Activated CD8-positive, alpha-beta memory T cell treated with anti-CD3 and anti-CD28 coated beads for 4 hours (primary cell): ENCODE measurements at places on chromosomes 13 and 19.

- DNase-seq = no peak
Observed at GRCh38 chr13:65746406-65746921, 1483.7 kb downstream of the PCDH9 start.

- DNase-seq = no peak
Observed at GRCh38 chr13:24557081-24557480, 44.5 kb upstream of the PARP4 start.

DNA sequence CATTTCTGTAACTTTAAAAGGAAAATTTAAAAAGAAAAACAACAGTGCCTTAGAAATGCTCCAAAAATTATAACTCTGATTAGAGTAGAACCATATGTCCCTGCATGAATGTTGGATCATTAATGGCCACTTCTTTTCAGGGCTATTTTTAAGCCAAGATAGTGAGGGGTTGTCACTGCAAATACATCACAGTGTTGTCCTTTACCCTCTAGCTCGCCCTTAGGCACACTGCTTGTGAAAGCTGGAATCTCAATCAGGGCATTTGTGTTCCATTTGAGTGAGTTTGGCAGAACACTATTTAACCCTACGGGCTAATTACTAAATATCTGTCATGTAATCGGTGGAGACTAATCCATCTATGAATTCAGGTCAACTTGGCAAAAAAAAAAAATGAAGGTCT lies 212.2 kb downstream of the NHLRC3 start:
- DNase-seq = no peak

DNA sequence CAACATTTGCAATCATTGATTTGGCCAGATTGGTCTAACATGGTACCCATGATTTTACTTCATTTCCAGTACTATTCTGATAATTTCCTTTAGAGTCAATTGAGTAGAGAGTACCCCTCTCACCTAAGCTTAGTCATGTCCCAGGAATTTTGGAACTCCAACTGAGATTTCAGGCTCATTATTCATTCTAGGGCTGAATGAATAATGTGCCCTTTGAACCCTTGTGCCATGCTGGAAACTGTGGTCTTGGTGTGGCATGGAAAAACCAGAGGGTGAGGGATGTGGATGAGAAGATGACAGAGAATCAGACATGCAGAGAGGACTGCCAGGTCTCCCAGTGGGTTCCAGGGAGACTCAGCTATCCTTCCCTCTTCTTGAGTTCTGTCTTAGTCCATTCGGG lies 30.2 kb downstream of the ITM2B start:
- no peak for DNase-seq

DNA sequence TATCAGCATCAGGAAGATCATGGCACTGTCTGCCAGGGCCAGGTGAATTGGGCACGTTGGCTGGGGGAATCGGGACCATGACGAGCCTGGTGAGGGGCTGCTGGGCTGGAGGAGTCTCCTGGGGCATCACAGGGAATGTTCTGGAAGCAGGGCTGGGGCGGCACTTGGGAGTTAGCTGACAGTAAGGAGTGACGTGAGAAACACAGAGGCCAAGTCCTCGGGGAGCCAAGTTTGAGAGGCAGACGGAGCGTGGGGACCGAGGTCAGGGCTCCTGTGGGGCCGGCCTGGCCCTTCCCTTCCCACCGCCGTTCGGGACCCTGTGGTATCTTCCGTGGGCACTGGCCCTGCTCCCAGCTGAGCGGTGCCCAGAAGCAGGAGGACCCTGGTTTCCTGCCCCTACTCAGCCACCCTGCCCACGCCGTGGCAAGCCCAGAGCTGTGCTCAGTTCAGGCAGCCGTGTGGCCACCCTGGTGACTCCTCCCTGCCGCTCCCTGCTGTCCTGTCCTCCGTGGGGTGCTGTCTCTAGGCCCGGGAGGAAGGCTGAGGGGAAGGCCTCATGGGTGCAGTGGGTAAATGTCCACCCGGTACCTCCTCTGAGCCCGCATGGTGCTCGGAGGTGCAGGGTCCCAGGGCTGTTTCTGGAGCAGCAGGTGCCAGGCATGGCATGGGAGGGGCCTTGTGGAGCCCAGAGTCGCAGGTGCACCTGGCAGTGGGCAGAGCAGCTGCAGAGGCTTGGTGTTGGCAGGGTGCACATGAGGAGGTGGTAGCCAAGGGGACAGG lies 25.2 kb downstream of the CRTC1 start:
- DNase-seq = no peak

DNA sequence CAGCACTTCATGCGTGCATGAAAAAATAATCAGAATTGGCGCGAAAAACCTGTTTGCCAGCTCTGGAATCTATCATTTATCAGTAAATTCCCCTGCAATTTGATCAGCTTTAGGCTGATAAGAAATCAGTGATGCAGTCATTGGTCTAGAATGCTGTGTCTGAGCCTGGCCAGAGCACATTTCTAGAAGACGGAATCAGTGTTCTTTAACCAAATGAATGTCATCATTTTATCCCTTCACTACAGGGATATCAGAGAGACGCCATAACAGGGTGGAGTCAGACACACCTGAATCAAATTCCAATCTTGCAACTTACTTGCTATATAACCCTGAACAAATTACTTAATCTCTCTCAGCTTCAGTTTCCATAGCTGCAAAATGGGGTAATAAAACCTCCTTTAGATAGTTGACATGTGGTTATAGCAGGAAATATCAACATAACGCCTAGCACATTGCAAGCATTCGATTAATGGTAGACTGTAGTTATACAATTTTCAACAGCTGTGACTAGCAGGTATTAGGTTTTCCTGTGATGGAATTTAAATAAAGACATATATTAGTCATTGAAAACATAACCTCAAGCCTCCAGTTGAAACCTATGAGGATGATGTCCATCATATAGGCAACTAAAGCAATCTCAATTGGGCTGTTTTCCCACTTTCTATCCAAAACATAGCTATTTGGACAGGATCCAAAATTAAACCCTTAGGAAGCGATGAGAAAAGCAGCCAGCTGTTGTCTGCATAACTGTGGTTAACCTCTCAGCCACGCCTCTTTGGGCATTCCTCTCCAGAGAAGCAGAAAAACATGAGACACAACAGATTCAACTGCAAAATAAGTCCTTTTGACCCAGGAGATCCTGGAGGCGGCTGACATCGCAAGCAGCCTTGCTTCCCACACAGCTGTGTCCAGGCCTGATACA lies 51.6 kb upstream of the UBL3 start:
- peak; percentile 3 for DNase-seq

DNA sequence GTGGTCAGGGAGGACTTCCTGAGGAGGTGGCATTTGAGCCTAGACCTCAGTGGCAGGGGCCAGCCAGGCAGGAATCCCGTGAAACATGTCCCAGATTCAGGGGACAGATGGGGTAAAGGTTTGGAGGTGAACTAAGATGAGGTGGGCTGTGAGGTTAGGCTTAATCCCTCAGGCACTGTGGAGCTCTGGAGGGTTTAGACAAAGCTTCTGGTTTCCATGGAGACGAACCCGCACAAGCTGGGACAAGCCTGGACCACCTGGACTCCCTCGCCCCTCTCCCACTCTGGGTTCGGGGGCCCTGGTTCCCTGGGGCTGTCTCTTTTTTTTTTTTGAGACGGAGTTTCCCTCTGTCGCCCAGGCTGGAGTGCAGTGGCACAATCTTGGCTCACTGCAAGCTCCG lies 15.7 kb downstream of the TJP3 start:
- no peak for DNase-seq
